ENCODE measurements at places on chromosomes 2 and 18. TPM values are rescaled to one million over a fixed set of nuclear protein-coding genes. Genes with fewer than 3 reads are reported as not detected.

The ATIC gene
- 51.8 TPM for polyA plus RNA-seq

The SIX3 gene
- polyA plus RNA-seq, result 0.06 TPM

The SLC38A11 gene
- polyA plus RNA-seq, result 0.28 TPM

The SCYGR4 gene
- polyA plus RNA-seq, result not detected

DNA sequence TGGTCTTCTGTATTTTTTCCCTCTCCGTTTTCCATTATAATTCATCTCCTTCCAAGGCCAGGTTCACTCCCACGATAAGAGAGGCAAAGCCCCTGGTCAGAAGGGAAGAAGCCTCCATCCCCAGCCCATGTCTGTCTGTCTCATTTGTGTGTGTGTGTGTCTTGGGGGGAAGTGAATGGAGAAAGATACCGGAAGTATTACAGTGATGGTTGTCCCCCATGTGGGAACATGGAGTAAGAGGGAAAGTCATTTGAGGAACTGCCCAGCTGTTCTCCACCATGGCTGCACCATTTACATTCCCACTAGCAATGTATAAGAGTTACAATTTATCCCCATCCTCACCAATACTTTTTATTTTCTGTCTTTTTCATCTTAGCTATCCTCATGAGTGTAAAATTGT is 113.6 kb upstream of the ATP8B1 start:
- H3K4me3 ChIP-seq, result no peak overlapping the region
- H3K27me3 ChIP-seq, result no peaks in the 10 kb centered on the region
- H3K4me1 ChIP-seq, result peaks cover 8% of the 10 kb centered on the region

DNA sequence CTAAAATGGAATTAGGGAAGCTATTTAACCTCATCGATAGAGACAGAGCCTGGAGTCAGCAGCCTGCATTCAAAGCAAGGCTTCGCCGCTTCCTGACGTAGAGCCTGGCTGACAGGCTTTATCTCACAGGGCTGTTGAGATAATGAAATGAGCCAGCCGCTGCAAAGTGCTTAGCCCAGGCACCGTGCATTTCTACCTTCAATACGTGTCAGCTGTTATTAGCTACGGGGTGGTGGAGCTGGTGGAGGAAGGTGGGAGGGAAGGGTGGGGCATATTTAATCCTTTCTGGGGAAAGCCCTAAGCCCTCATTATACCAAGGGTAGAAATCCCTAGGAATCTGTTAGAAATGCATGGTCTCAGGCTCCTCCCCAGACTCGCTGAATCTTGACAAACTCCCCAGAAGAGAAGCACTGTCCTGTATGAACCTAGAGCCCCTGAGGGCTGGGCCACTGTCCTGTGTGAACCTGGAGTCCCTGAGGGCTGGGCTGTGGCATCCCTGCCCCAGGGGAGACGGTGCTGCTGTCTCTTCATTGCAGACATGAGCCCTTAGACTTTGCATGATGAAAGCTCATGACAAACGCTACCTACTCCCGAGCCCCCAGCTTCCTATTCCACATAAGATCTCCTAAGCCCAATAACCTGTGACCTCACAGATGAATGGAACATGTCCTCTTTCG is 72.4 kb downstream of the ALPK2 start:
- H3K4me3 ChIP-seq, result no peak overlapping the region
- peaks cover 16% of the 10 kb centered on the region for H3K4me1 ChIP-seq
- DNase-seq, result peak; percentile 32
- H3K36me3 ChIP-seq, result no peaks in the 10 kb centered on the region
- H3K27me3 ChIP-seq, result no peaks in the 10 kb centered on the region
- H3K27ac ChIP-seq, result peak overlapping the region; percentile 82

DNA sequence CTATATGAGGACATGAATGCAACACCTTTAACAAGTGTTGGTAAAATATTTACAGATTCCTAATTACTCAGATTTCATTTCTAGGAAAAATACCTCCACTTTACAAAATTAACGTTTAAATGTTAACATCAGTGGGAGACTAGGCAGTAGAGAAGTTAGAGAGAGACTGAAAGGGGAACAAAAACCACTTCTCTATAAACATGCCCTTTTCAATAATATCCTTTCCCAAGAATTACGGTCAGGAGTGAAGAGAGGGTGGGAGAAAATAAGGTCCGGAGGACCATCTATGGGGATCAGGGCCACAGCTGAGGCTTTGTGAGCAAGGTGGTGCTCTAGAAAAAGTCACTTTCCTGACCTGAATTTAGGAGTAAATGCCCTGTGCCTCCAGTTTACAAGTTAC is 65.3 kb upstream of the WIPF1 start:
- no peak overlapping the region for H3K27ac ChIP-seq
- H3K27me3 ChIP-seq, result no peaks in the 10 kb centered on the region

DNA sequence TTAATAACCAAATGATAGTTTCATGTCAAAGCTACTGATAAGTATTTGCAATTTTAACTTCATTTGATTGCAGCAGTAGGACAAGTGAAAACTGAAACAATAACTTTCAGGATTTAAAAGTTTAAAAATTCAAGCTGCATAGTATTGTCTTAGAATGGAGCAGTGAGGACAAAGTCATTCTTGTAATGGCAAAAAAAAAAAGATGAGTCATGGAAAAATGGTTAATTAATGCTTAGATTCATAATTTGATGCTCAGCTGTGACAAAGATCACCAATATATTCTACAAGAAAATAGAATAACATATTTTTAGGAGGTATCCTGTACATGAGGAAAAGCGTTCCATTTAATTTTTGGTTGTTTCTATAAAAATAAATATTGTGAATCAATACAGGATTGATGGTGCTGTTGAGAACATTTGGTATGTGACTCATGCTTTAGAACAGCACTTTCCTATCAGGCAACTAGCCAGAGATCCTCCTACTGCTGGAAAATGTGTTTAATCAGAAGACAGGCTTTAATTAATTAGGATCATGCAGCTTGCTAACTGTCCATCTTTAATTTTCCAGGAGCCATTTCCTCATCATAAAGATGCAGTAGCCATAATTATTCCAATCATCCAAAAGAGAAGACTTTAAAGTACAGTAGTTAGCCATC is 239.0 kb upstream of the MMADHC start:
- no peak overlapping the region for H3K27ac ChIP-seq
- no peak for DNase-seq
- no peaks in the 10 kb centered on the region for H3K27me3 ChIP-seq
- no peaks in the 10 kb centered on the region for H3K4me1 ChIP-seq
- no peaks in the 10 kb centered on the region for H3K36me3 ChIP-seq

DNA sequence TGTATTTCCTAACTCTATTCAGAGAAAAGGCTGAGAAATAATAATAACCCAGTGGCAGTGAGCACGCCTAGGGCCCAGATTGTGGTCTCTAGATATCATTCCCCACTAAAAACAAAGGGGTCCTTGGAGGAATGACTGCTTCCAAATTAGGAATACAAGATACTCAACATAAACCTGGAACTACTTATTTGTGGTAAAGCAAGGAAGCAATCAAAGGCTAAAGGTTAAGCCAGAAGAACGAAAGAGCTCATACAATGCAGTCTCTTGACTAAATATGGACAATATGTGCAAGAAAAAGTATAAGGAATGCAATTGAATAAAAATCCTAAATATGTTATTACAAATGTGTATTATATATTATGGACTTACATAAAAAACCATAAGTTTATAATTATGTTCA is 253.5 kb upstream of the NRP2 start:
- no peaks in the 10 kb centered on the region for H3K36me3 ChIP-seq
- no peak overlapping the region for H3K4me3 ChIP-seq
- H3K27me3 ChIP-seq, result no peaks in the 10 kb centered on the region
- no peak overlapping the region for H3K27ac ChIP-seq

- H3K27me3 ChIP-seq, result no peaks in the 10 kb centered on the region
- no peaks in the 10 kb centered on the region for H3K36me3 ChIP-seq
- H3K4me1 ChIP-seq, result no peaks in the 10 kb centered on the region
- DNase-seq, result no peak
Observed at GRCh38 chr2:227906991-227907390, 35.6 kb downstream of the DAW1 start.
